ENCODE measurements at places on chromosomes 12 and 14.

GRCh38 chr12:104720339-104721038 lies 237.6 kb downstream of the SLC41A2 start:
- DNase-seq: no peak

DNA sequence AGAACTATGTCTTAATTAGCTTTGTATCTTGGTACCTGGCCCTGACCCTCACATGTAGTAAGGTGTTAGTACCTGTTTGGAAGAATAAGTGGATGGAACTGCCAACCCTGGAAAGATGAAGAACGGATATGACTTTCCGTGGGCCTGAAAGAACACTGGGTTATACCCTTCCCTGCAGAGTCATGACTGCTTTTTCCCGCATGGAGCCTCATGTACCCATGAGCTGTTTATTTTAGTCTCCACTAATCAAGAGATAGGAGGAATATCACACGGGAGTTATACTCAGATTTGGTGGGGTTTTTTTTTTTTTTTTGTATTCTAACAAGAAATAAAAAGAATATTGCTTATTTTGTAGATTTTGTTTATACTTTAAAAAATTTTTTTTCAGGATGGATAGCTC lies 15.9 kb downstream of the DLST start:
- no peak for DNase-seq

- DNase-seq: no peak
Observed at GRCh38 chr12:106227641-106228319, 20.0 kb downstream of the CKAP4 start.

DNA sequence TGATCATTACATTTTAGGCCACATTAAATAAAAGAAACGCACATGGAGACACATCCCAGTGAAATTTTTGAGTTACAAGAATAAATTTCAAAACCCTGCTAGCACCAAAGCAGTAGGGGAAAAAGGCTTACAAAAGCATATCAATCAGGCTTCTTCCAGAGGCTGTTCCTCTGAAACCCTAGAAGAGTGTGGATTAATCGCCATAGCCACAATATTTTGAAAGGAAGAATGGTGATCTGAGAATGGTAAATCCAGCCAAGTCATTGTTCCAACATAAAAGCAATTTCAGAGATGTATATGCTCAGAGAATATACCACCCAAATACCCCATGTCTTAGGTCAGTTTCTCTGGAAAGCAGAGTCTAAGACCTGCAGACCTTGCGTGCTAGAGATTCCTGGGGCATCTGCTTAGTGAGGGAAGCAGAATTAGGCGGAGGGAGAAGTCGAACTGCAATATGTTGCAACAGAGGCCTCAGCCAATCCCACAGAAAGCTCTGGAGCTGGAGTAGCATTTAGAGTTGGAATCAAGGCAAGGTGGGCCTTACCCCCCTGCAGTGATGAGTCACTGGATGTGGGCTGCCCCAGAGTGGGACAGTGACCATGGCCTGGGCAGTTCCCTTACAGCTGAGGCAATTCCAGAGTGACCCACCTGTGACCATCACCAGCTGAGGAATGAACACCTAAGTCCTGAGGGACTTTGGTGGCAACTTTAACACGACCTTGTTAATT lies 125.2 kb downstream of the NTF3 start:
- no peak for DNase-seq

GRCh38 chr12:42961395-42961794 lies 371.8 kb upstream of the PRICKLE1 start:
- DNase-seq: no peak

DNA sequence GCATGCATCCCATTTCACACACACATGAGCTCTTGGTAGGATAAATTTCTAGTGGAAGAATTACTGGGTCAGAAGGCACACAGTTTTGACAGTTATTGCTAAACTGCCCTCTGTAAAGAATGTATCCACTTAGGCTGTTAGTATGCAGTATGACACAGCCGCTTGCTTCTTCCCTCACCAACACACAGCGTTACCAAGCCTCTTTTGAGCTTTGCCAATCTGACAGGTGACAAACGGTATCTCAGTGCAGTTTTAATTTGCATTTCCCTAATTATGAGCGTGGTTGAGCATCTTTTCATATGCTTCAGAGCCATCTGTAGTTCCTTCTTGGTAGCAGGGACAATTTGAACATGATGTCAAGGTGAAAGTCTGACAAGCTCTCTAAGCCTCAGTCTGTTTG lies 42.9 kb downstream of the HRK start:
- no peak for DNase-seq

GRCh38 chr14:35052637-35053036 lies 6.6 kb downstream of the FAM177A1 start:
- DNase-seq: no peak

GRCh38 chr12:131603939-131604795 lies 106.7 kb upstream of the SFSWAP start:
- DNase-seq: no peak

- no peak for DNase-seq
Observed at GRCh38 chr12:96177013-96177412, 17.2 kb upstream of the ELK3 start.

DNA sequence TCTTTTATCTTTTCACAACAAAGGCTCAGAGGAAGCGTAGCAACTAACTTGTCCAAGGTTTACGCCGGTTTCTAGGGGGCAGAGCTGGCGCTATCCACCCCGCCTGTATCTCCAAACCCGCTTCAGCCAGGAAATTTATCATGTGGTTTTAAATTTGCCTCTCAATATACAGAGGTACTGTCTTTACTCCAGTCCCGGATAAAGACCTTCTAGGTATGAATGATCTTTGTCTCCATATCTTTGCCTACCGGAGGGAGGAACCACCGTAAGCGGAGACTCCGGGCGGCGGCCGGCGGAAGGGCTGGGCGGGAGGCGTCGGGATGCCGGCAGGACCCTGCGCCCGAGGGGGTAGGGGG lies 693 bp upstream of the RIMKLB start:
- DNase-seq: no peak

- DNase-seq: no peak
Observed at GRCh38 chr12:6852651-6853354, 853 bp downstream of the USP5 start.

DNA sequence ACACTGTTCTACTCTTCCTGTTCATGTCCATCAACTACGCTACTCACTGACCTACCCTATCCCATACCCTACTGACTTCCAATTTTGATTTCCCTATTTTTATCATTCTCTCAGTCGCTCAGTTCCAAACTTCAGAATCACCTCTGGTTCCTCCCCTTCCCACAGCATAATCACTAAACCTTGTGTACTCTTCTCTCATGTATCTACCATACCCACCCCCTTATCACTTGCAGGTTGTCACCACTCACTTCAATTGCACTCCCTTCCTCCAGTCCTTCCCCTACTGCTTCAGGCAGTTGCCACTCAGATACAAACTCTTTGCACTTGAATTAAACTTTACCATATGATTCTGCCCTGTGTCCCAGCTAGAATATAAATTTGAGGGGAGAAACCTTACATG lies 6.3 kb downstream of the RACGAP1 start:
- DNase-seq: no peak

DNA sequence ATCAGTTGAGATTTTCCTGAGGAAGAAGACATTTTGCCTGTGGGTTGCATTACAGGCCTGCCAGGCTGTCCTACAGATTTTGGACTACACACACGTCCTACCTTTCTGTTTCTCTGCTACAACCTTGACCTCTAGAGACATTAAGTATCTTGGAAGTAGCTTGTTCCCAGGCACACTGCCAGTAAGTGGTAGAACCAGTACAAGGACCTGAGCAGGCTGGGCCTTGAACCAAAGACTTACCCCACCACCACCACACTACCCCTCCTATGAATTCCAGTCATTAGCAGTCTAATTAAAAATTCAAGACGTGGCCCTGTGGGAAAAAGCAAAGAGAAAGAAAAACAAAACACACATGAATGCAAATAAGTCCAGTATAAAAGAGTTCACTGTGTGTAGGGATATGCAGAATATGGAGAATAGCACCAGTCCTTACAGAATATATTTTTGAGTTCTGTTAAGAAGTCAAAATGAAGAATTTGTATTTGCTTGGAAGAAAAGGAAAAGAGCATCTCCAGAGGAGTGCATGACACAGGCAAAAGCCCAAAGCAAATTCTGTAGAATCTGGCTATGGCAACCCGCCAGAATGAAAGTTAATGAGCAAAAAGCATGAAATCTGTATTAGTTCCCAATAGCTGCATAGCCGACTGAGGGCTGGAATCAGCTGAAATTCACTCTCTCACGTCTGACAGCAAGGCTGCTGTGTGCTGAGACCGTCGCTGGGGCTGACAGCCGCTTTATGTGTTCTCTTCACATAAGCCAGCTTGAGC lies 74.3 kb upstream of the ST8SIA1 start:
- no peak for DNase-seq

- no peak for DNase-seq
Observed at GRCh38 chr12:131452444-131452860, 258.4 kb upstream of the SFSWAP start.

GRCh38 chr12:106288494-106289195 lies 13.9 kb upstream of the TCP11L2 start:
- DNase-seq: no peak

DNA sequence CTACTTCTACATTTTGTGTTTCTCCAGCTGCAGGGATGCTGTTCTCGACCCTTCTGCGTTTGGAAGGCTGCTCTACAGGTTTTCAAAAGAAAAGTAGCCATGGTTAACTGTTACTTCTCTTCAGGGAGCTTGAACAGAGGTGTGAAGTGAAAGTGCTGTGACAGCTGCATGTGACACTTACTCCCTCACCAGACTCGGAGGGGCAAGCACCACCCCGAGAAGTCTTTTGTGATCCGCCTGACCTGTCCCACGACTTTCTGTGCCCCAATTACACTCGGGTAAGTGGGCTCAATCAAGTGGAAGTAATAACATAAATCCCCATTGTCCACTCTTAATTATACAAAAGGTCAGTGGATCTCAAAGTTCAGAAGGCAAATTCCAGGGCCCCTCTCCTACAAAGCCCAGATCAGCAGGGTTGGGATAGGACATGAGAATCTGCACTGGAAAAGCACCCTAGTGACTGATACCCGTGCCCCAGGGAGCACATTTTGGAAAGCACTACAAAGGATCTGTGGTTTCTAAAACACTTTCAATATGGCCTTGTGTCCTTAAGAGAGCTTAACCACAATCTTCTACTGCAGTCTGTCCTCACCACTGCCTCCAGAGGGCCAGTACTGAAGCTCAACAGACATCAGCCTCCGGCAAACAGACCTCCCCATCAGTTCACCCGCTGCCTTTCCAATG lies 11.5 kb downstream of the FICD start:
- DNase-seq: no peak

- DNase-seq: no peak
Observed at GRCh38 chr14:77570706-77571268, 45.6 kb downstream of the SPTLC2 start.

DNA sequence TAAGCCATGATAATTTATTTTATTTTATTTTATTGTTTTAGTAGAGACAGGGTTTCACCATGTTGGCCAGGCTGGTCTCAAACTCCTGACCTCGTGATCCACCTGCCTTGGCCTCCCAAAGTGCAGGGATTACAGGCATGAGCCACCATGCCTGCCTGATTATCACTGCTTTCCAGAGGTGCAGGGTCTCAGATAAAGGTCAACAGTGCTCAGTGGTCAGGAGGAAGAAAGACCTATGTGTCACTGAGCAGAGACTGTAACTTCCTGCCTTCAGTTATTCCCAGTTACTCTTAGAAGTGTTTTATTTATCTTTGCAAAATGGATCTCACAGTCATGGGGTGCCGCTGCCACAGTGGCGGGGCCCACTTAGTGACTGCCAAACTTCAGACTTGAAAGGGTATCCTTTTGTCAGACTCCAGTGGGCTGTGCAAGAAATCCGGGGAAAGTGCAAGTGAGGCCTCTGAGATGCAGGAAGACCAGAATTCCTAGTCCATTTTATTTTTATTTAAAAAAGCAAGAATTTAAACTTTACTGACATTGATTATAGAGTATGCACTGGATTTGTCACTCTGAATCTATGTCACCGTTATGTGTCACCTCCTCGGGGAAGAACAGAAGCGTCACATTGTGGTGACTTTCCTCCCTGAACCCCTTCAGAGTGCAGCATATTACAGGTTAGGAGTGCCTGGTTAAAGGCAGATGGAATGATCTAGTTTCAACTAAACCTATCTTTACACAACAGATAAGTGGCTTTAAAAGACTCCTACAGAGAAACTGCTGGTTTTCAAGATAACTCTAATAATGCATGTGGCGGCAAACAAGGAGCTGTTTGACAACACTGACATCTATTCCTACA lies 59.1 kb upstream of the BICD1 start:
- DNase-seq: no peak

DNA sequence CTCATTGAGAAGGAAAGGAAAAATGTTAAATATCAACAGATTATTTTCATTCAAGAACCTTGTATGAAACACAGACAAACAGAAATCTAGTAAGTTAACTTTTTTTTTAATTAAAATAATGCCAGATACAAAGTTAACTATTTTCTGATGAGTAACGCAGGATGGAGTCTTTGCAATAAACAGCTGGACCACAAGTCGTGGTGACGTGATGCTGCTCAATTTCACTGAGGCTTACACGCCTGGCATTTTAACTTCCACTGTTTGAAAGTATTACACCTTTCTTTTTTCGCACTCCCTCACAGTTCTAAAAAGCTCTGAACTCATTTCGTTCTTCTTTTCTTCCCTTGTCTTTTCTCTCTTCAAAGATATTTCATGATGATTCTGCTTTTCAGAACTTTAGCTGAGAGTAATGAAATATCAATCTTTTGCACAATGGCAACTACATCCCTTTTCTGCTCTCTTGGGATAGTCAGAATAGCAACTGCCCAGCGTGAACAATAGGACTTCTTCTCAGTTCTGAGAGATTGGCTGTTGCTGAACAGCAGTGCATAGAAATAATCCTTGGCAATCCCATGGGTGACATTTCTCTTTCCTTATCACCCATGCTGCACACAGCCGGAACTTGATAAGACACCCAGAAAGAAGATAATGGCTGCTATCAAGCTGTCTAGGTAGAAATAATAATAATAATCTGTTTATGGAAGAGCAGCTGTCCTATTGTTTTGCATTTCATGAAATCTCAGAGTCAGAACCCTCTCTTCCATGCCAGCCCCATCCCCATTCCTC lies 160.5 kb downstream of the BTG1 start:
- DNase-seq: no peak

DNA sequence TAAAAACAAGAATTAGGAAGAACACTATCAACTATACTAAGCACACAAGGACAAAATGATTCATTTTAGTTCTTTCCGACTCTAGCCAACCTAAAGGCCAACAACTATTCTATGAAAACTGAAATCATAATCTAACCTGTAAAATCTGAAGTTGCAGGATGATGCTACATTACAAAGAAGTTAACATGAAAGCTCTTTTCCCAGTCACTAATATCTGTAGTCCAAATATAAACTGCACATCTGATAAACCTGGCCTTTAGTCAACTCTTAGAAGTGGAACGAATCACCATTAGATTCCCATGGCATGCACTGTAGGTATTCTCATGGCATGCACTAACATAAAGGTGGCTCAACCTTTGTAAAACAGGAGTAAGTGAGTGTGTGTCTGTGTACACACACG lies 41.7 kb downstream of the BLTP3B start:
- DNase-seq: no peak

DNA sequence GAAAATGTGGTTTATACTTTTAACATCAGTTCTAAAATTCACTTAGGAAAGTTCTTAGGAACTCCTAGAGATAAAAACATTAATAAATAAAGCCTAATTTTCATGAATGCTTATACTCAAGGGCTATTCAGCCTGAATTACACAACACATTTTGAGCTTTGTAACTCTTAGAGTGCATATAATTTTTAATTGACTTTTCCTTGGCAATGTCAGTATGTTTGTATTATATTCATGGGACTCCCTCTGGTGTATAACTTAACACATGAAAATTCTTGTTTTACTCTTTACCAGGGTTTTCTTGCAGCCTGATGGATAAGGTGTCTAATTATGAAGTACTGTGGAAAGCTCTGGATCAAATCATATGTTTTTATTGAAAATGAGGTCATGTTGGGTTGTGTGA lies 150.6 kb upstream of the HMGA2 start:
- DNase-seq: no peak
